Stimulated activated CD4-positive, alpha-beta T cell treated with anti-CD3 and anti-CD28 coated beads, Interleukin-2, amount 100 ng/mL, for 48 hours (primary cell): ENCODE measurements at places on chromosomes 1 and 21.

GRCh38 chr1:21212126-21212525, 35.4 kb upstream of the EIF4G3 start:
- DNase-seq = no peak

- DNase-seq = no peak
Measured at GRCh38 chr1:21106238-21106637, 70.5 kb downstream of the EIF4G3 start.

GRCh38 chr1:2133879-2134215, 60.7 kb downstream of the FAAP20 start:
- DNase-seq = no peak

- DNase-seq = no peak
Measured at GRCh38 chr1:14761291-14762153, 163.0 kb downstream of the KAZN start.

DNA sequence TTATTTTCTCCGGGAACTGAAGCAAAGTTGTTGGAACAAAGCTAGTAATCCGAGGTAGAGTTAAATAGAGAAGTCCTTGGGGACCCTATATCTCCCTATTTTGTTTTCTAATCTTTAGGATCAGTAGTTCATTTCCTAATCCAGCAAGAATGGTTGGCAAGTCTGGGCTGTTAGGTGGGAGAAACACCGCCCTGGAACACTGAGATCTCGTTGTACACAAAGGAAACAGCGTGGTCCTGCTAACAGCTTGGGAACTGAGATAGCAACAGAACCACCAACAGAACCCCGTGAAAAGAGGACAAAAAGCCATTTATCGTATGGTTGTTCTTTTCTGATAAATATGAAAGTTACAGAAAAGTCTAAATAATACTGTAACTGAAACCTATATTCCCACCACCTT, 121.9 kb upstream of the CDC42BPA start:
- DNase-seq = no peak

GRCh38 chr1:30427545-30427944, 295.8 kb downstream of the MATN1 start:
- no peak for DNase-seq

DNA sequence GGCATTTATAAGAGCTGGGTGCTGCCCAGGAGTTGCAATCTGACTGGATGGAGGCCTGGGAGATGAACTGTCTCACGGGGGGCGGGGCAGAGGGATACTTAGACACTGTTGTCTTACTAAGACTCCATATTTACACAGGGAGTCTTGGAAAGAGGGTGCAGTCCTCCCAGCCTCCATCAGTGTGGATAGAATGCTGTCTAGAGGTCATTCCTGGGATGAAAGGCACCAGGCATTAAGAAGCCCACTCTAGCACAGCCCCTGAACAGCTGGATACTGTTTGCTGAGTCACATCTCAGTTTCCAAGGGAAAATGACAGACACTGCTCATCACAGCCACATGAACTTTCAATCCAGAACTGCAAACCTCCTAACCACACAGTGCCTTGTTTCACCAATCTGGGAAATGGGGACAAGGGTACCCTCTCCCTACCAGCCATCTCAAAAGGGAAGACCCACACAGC, 43.3 kb downstream of the SSBP3 start:
- DNase-seq = no peak

DNA sequence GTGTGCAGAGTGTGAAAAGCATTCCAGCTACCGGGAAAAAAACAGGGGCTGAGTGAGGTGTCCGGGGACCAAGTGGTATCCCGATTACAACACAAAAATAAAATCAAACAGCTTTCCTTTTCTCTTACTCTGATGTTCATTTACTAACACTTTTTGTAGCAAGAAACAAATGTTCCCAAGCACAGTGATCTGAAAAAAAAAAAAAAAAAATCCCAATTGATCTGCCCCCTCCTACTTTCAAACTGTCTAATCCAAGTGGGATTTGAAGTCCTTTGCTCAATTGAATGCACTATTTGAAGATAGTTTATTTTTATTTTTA, 1.3 kb downstream of the BACE2 start:
- no peak for DNase-seq

DNA sequence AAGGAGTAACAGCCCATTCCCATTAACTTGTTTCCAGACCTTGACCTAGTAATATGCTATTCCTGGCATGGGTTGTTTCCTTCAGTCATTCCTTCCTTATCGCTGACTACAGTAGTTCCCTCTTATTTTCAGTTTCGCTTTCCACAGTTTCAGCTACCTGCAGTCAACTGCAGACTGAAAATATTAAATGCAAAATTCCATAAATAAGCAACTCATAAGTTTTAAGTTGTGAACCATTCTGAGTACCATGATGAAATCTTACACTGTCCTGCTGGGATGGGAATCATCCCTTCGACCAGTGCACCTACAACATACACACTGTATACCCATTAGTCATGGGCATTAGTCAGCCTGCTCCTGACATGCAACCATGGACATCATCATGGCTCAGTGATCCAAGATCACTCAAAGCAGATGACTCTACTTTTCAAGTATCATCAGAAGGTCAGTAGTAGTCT, 66.7 kb downstream of the CCDC30 start:
- DNase-seq = no peak

DNA sequence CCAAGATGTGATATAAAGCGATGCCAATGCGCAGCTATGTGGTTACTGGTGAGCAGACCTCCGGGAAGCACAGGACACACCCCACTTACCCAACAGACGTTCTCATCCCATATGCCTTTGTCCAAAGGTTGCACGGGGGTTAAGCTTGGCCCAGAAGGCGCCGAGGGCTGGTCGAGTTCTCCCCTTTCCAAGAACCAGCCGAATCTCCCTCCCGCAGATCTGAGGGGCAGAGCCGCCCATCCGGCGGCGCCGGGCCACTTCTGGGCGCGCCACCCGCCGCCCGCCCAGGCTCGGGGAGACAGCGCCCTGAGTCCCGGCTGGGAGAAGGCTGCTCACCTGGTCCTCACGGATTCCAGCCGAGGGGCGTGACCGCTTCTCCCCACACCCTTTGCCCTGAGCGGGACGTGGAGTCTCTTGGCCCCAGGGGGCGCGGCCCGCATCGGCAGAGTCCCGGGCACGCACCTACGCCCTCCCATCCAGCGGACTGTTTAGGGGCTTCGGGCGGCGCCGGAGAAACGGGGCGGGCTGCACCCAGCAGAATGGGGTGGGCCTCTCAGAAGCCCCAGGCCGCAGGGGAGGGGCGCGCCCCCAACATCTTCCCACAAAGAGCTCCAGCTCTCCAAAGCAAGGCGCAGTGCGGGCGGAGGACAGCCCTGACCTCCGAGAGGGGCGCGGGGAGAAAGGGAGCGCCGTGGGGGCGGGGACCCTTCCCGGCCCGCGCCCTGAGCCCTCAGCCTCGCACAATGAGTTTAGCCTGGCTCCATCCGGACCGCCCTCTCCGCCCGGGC, 615 bp downstream of the GPR161 start:
- DNase-seq = peak; percentile 5

DNA sequence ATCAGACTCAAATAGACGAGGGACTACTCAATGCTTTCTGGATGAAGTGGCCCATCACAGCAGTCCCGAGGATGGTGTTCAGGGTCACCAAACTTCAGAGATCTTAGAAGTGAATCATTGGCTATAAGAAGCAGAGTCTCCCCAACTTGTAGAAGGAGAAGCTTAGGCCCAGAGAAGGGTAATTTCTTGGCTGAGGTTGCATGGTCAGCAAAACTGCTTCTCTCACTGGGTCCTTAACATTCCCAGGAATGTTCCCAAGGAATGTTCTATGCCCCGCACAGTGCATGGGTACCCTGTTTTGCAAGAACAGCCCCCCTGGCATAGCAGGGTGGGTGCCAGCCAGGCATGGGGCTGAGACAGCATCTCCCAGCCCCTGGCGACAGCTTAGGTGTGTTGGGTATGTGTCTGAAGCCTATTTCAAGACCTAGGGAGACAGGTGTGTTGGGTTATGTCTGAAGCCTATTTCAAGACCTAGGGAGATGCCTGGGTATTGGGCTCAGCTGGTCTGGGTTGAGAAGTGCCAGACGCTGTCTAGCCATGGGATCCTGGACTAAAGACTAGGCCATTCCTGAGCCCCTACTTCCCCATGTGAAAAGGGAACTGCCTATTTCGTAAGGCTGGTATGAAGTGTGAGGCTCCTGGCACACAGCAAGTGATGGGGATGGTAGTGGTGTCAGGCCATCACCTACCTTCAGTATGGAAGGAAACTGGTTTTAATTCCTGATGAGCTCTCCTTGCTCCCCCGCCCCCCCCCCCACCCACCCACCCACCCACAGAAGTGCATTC, 26.1 kb downstream of the PADI6 start:
- no peak for DNase-seq

DNA sequence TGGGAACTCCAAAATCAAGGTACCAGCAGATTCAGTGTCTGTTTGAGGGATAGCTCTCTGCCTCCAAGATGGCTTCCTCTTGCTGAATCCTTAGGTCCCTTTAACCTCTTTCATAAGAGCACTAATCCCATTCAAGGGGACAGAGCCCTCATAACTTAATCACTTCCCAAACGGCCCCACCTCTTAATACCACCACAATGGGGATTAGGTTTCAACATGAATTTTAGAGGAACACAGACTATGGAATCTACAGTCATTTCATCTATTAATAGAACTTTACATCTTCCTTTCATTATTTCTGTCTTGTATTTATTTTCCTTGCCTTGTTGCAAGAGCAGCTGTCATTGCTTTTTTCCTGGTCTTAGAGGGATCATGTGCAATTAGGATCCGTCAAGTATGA, 30.3 kb downstream of the HOOK1 start:
- DNase-seq = no peak

DNA sequence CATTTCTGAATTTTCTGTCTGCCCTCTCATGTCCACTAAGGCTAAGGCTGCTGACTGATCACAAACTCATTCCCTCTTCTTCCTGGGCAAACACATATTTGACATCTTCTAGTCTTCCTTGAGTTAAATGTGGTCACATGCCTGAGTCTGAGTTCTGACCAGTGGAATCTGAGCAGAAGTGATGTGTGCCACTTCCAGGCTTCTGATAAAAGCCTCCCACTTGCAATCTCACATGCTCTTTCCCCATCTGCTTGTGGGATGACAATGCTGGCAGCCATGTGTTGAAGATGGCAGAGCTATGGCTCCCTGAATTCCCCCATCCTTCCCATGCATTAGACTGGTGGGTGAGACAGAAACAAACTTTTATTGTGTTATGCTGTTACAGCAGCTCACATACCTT, 149.9 kb upstream of the ZNF648 start:
- DNase-seq = no peak

- no peak for DNase-seq
Measured at GRCh38 chr1:103509250-103509649, 16.2 kb upstream of the RNPC3 start.

- no peak for DNase-seq
Measured at GRCh38 chr1:228097333-228098081, 5.6 kb downstream of the C1orf35 start.

DNA sequence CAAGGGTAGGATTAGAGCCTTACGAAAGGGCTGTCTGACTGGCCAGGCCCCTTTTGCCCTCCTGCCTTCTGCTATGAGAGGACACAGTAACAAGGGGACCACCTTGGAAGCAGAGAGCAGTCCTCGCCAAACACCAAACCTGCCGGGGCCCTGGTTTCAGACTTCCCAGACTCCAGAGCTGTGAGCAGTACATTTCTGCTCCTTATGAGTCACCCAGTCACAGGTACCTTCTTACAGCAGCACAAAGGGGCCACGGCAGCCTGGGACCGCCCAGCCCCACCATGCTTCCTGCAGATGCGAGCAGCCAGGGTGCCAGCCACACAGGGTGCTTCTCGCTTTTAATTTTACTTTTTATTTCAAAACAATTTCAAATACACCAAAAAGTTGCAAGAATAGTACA, 17.2 kb upstream of the POFUT2 start:
- no peak for DNase-seq

DNA sequence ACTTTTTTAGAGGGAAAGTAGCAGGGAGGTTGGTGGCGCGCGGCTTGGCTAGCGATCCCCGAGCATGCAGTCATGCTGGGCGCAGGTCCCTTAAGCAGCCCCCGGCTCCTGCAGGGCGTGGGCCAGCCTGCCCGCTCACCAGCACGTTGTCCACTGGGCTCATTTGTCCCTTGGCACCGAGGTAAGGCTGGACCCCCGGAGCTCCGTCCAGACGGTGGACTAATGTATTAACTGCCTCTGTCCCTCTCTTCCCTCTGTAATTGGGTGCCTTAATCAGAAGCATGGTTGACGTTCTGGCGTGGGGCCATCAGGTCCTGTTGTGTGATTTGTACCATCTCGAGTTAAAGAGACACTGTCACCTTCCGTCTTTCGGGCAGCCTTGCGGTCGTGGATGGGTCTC, 17.7 kb downstream of the TMEM201 start:
- no peak for DNase-seq
